Substantia nigra (tissue), 51 donors: ENCODE measurements at places on chromosomes 13 and 19.

GRCh38 chr19:2743099-2743498 is 3.3 kb upstream of the SLC39A3 start:
- no peak for DNase-seq

GRCh38 chr13:33931397-33932311 is 113.7 kb downstream of the RFC3 start:
- no peak for DNase-seq

DNA sequence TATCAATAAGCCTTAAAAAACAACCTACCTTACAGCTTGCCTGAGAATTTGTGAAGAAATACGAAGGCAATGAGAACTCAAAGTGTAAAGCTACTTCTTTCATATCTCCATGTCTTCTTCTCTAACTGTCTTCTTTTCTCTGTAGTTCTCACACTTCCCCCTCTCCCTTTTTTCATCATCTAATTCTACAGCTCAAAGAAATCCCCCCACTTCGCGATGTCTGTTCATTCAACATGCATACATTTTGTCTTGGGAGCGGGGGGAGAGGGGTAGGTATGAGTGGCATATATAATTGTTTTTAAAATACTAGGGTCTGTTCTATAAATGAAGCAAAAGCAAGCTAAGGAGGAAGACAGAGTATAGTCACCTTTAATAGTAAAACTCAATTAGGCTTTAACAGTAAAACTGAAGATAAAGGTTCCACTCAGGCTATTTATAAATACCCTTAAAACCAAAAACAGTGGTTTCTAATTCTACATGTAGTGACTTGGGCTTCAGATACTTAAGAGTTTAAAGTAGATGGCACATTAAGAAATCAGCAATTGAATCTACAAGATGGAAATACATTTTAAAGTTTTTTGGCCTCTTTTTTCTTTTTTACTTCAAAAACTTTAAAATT is 106.9 kb downstream of the KLF12 start:
- no peak for DNase-seq

DNA sequence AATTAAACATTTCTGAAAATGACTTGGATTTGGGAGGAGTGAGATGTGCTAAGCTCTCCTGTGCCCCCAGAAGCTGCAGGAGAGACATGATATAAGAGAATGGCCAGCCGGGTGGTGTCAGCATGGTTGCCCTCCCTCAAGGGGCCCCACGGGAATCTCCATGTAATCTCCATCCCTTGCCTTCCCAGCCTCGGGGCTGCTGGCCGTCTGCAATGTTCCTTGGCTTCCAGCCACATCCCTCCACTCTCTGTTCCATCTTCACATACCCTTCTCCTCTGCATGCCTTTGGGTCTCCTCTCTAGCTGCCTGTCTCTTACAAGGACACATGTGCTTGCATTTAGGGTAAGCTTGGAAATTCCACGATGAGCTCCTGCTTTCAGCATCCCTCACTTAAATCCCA is 172.0 kb downstream of the TSHZ3 start:
- DNase-seq: no peak

DNA sequence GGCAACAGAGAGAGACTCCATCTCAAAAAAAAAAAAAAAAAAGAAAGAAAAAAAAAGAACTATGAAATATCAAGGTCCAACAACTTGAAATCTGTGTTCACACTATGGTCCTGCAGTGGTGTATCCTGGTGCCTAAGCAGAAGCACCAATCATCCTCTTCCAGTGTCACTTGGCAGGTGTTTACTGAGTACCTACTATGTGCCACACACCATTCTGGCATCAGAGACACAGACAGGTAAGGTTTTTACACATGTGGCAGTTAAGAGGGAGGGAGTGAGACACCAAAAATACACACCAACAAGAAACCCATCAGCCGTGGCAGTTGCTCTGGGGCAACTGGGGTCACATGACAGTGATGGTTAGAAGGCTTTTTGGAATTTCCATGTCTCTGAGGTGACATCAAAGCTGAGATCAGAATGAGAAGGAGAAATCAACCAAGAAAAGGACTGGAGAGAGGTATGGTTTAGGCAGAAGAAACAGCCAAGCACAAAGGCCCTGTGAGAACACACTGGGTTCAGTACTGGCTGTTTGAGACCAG is 17.6 kb downstream of the PBX4 start:
- DNase-seq: no peak

DNA sequence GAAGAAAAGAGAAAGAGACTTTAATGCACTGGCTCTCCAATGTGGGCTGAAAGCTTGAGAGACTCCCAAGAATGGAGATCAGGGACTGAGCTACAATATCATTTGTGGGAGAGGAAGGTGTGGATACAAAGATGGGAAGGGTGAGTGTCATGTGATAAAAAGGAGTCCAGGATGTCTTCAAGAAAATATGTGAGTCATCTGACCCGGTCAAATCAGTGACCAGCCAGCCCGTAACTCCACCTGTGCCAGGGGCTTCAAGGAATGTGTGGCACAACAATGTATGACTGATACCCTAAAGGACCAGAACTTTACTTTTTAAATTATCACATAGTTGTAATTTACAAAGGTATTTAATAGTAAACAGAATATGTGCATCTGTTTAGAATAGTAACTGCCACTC is 97.2 kb downstream of the DOCK9 start:
- DNase-seq: no peak

GRCh38 chr19:48629599-48630295 is 7.4 kb downstream of the DBP start:
- no peak for DNase-seq

- no peak for DNase-seq
Measured at GRCh38 chr13:31437975-31438374, 238.2 kb downstream of the B3GLCT start.
